Stimulated activated CD4-positive, alpha-beta T cell treated with anti-CD3 and anti-CD28 coated beads, TNF-alpha, amount 100 ng/mL, for 1 hour (primary cell): ENCODE measurements at places on chromosomes 16 and 17.

GRCh38 chr17:18368946-18369345, 5.6 kb upstream of the SHMT1 start:
- DNase-seq, result no peak

GRCh38 chr16:85205747-85206471, 93.6 kb upstream of the CIBAR2 start:
- DNase-seq, result no peak

GRCh38 chr17:75480281-75480680, 23.8 kb downstream of the TMEM94 start:
- no peak for DNase-seq

DNA sequence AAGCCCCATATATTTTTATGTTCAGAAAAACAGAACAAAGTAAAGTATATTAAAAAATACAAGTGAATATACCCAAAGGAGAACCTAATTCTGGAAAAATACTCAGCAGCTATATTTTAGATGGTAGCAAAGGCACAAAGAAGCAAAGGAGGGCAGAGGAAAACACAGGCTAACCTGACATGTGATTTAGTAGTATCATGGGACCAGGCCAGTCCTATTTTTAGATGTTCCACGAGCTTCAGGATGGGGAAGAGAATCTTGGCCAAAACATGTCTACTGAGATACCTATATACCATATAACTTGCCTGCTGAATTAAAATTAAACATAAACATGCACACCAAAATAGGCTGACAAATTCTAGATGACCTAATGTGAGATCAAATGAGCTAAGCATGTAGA, 32.9 kb downstream of the SMYD4 start:
- no peak for DNase-seq

DNA sequence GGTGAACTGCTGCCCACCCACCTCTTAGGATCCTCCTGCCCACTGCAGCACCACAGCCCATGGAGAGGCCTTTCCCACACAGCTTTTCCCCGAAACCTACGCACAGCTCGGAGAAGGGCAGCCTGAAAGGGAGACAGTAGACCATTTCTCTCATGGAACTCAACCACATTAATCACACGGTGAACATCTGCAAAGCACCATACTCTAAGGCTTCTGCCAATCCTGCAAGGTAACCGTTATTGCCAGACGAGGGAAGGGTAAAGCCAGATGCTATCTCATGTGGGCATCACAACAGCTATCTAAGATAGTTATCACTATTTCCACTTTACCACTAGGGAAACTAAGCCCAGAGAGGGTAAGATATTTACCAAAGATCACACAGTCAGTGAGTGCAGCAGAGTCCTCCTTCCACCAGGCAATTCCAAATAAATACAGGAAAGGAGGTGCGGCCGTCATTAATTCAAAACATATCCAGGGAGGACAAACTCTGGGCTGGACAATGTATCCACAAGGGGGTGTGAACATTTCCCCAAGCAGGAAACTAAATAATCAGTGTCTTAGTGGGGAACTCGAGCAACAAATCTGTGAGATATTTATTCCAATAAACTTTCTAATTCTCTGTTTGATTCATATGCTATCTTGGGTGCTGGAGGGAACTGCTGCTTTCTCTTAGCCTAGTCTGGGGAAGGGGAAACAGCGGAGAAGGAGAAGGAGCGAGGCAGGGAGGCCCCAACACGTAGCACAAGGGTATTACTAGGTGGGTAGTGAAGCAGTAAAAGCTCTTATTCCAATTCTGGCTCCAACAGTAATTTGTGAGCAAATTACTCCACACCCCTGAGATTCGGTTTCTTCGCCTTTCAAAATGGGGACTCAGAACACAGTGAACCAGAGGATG, 723 bp downstream of the TMEM186 start:
- no peak for DNase-seq

DNA sequence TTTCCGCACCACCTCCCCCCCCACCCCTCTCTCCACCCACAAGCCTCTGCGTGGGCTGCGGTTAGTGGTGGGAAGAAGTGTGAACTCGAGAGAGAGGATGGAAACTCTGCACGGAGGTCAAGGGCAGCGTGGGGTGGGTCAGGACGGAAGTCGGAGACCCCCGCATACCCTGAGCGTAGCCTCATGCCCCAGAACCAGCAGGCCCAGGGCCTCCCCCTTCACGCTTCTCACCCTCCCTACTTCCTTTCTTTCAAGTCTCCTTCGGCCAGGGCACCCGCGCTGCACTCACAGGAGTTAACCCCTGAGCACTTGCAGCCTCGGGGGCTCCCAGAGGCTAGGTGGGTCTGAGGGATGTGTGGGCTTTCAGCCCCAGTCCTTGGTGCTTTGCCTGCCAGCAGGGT, 9.2 kb downstream of the TBKBP1 start:
- no peak for DNase-seq

DNA sequence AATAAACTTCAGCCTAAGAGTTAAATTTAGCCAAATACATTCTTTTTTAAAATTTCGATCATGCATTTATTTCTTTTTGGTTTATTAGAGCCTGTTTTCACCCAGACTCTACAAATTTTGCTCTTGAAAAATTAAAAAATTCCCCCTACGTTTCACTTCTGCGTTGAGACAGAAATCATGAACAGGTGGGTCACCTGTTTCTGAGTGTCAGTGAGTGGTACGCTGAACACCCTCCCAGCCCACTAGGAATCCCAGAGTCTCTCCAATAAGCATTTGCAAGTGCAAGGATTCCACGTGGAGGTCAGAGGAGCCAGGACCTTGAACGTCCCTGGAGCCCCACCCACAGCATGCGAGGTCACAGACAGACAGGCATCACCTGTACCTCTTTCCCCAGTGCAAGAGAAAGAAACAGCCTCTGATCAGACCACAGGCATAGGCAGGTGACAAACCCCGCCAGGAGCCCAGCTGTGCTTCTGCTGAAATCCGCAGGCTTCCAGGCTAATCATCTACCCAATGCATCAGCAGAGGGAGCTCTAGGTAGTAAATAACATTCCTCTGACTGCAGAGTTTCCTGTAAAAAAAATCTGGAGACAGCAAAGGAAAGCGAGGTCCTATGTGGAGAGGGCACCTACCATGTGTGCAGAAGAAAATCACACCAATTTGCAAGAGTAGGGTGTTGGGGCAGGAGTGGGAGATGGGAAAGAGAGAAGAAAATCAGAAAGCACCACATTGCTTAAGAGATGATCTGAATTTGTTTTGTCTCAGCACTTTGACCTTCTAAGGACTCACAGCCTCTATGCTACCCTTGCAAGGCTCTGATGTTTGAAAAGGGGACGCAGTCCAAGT, 5.9 kb upstream of the XYLT1 start:
- DNase-seq, result no peak

GRCh38 chr17:57810721-57811637, 38.9 kb downstream of the MRPS23 start:
- no peak for DNase-seq

DNA sequence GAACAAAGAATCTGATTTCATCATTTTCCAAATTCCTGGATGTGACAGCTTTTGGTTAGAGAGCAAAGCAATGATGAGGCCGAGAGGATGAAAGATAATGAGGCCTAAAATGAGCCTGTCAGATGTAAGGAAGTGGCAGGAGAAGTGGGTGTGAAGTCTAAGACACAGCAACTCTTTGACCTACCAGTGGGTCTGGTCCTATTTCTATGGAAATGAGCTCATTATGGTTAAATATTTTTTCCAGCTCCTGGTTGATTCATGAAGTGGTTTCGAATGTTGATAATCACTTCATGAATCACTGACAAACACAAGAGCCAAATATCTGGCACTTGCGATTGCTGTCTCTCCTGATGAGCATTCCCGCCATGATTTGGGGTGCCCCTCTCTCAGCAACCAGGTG, 273.3 kb upstream of the CDH5 start:
- no peak for DNase-seq

DNA sequence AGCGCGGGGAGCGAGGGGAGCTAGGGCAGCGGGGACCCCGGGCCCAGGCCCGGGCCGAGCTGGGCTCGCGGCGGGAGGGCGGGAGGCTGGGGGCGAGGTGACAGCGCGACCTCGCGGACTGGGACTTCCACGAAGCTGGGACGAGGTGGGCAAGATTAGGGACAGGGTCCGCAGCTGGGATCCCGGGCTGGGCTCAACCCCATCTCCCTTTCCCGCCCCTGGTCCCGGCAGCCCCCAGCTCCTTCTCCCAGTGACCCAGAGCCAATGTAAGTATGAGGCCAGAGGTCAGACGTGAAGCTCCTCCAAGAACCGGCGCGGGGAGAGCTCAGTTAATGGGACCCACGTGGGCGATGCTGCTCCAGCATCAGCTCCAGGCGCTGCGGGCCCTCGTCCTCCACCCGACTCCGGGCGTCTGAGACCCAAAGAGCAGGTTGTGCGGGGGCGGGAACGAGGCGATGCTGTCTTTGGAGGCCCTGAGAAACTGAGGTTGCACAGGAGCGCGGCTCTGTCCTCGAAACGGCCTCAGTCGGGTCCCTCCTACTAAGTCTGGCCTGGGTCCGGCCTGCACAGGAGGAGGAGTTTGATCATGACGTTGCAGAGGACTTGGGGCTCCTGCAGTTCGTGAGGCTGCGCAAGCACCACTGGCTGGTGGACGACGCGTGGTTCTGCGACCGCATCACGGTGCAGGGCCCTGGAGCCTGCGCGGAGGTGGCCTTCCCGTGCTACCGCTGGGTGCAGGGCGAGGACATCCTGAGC, 585 bp downstream of the ALOX12 start:
- DNase-seq, result no peak

DNA sequence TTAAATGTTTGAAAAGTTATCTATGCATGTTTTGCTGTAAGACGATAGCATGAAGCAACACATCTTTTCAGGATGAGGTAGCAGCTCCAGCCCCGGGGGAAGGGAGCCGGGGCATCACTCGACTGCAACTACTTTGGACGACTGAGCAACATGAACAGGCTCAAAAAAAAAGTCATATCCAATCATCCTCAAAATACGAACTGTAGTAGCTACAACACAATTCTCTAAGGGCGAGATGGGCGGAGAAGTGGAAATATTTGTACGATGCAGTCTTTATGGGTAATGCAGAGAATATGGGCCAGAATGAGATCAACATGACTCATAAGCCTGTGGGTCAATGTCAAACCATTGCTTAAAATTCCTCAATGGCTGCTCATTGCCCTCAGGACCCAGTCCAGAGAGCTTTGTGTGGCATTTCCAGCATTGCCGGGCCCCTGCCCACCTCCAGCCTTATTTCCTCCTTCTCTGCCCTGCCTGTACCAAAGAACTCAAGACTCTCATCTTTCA, 17.7 kb upstream of the SMURF2 start:
- no peak for DNase-seq

- DNase-seq, result no peak
Measured at GRCh38 chr17:14818469-14818868, 446.7 kb downstream of the PMP22 start.

DNA sequence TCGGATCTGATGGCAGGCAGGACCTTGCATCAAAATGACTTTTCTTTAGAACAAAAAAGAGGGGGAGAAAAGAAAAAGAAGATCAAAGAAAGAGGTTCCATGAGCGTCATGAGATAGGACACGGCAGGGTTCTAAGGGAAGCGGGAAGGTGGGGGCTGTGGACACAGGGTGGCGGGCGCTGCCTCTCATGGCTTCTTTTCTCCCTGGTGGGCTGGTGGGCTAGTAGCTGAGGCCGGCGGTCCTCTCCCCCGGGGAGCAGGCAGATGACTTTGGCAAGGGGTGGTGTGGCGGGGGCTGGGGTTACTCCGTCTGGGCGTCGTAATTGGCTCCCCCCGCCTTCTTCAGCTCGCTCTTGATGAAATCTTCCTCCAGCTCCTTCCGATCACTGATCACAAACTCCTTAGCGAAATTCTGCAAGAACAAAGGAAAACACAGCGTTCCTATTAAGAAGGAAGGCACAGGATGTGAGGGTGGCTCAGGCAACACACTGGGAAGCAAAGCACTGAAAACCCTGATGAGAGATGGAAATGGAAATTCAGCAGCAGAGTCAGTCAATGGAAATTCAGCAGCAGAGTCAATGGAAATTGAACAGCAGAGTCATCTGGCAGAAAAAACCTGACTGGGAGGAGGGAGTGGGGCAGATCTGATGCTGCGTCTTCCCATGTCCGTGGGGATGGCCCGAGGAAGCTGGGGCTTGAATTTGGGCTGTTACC, 51.2 kb downstream of the COTL1 start:
- DNase-seq, result no peak

- DNase-seq, result no peak
Measured at GRCh38 chr17:65155622-65156021, 18.5 kb downstream of the RGS9 start.

- no peak for DNase-seq
Measured at GRCh38 chr17:62045517-62045916, 19.6 kb downstream of the MED13 start.

GRCh38 chr16:23901178-23902033, 65.6 kb downstream of the PRKCB start:
- no peak for DNase-seq

DNA sequence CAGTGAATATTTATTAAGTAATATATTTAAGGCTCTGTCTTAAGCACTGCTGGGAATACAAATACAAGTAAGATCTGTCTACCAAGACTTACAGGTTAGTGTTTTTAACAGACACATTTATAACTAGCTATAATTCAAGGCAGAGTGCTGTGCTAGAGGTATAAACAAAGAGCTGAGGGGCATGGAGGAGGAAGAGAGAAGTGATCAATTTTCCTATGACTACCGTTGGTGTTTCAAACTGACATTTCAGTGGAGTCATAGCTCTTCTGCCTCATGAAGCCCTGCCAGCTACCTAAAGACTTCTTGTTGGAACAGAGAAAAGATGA, 79.9 kb downstream of the CYB561 start:
- no peak for DNase-seq
